ENCODE measurements at places on chromosomes 5 and 9.

DNA sequence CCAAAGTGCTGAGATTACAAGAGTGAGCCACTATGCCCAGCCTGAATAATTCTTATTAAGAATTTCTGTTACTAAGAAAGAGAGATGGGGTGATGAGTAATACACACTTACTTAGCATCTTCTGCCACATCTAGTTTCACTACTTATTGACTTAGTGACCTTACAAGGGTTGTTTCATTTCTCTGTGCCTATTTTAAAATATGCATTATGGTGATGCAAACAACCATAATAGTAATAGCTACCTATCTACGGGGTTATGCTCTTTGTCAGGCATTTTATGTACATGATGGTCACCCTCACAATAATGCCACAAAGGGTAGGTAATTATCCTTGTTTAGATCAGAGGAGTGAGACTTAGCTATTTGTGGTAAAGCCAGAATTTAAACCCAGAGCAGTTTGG lies 499.0 kb upstream of the SGCD start:
- DNase-seq = no peak

GRCh38 chr5:101720033-101720432 lies 576.1 kb downstream of the SLCO4C1 start:
- DNase-seq = no peak

GRCh38 chr5:135494196-135494595 lies 41.6 kb downstream of the NEUROG1 start:
- no peak for DNase-seq

- no peak for DNase-seq
These were observed 30.8 kb upstream of the SLC12A2 start for GRCh38 chr5:128052780-128053179.

- no peak for DNase-seq
These were observed 32.4 kb downstream of the MAST4 start for GRCh38 chr5:66628561-66628960.

GRCh38 chr5:132839426-132840301 lies 9.2 kb upstream of the SHROOM1 start:
- DNase-seq = no peak

GRCh38 chr5:142692321-142692894 lies 6.5 kb upstream of the FGF1 start:
- DNase-seq = no peak

DNA sequence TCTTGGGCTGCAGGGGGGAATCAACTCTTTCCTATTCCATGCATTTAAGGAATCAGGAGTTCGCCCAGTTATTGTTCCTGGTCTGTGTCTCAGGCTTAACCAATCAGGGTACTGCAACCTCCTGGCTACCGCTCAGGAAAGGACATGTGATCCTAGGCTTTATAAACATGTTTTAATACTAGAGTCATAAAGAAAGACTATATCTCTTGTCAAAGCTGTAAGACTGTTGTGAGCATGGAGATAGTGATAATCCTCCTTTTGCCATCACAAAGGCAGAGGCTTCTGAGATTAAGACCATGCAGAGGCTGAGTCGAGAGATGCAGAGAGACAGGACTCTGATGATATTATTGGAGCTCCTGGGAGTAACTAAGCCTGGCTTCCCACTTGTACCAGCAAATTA lies 137.0 kb downstream of the YIPF5 start:
- no peak for DNase-seq

DNA sequence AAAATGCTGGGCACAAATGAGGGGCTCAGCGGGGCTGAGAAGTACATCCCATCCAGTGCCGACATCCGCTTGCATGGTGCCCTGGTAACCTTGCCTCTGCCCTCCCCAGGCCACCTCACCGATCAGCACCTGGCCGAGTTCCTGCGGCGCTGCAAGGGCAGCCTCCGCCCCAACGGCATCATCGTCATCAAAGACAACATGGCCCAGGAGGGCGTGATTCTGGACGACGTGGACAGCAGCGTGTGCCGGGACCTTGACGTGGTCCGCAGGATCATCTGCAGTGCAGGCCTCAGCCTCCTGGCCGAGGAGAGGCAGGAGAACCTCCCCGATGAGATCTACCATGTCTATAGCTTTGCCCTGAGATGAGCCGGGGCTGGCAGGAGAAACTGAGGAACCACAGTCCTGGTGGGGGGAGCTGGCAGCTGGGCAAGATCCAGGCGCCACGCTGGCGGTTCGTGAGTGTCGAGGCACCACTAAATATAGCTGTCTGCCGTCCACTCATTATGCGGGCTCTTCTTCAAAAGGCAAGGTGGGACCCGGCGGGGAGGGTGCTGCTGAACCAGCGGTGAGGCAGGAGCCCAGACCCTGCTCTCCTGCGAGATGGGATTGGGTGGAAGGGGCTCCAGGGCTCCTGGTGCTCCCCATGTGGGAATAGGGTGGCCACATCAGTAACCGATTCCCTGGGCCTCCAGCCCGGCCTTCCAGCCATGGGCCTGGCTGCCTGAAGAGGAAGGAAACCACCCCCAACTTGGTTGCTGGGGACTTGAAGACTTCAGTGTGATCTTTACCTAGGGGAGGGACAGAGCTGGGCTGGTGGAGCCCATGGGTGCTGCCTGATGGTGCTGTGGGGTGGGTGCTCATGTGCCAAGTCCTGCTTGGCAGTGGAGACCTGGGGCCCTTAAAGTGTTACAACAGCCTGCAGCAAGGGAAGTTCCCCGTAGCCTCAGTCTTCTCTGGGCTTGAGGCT lies 6.6 kb downstream of the ASB6 start:
- no peak for DNase-seq

DNA sequence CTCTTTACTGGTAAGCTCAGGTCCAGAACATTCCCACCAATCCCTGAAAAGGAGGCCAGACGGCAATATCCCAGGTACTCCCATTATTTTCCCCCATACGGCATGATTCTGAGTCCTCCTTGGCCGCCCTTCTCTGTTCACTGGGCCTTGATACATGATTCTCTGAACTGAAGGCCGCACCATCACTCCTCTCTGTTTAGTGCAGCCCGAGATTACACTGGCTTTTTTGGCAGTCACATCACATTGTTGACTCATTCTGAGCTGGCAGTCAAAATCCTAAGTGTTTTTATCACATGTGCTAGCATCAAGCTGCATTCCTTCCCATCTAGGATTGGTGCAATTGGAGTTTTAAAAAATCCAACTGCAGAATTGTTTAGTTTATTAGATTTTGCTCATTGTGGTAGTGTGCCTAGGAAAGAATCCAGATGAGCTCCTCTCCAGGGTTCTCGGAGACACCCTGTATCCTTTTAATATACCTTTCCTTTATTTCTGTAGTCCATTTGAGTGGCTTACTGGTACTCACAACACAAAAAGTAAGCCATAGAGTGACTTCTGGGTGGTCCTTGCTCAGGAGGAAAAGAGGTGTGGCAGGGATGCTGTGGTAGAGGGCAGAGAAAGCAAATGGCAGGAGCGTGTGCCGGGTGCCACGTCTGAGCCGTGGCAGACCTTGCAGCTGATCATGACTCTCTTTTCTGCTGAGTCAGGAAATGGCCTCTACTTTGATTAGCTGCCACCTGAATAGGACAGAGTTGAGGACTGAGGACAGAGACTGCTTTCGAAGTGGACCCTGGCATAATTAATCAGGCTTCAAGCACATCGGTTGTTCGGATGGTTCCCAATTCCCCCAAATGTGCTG lies 121.1 kb upstream of the IL12B start:
- no peak for DNase-seq

GRCh38 chr9:28215536-28216299 lies 642.4 kb upstream of the C9orf72 start:
- no peak for DNase-seq

DNA sequence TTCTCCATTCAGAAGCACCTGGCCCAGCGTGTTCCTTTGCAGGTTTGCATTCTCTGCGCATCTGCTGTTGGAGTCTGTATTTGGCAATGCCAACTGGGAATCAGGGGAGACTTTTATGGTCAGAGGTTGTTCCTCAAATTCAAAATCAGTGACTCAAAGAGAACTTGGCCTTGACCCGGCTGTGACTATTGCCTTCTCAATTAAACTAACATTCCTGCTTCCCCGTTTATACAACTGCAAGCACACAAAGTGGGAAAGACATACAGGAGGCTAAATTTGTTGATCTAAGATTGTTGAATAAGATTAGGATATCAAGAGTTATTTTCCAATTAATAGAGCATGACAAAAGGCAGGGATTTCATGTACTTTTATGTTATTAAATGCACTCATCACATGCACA lies 402.4 kb upstream of the IRX2 start:
- DNase-seq = no peak

GRCh38 chr5:170874017-170874416 lies 12.2 kb downstream of the RANBP17 start:
- no peak for DNase-seq

GRCh38 chr9:131739959-131740648 lies at the start of gene RAPGEF1:
Gene RAPGEF1, minus strand, starts transcription at chr9:131740076. Its CDS starts 246 bp downstream, at chr9:131739830.
- DNase-seq = peak; percentile 97

- no peak for DNase-seq
These were observed 76.3 kb downstream of the EFNA5 start for GRCh38 chr5:107594253-107595045.

DNA sequence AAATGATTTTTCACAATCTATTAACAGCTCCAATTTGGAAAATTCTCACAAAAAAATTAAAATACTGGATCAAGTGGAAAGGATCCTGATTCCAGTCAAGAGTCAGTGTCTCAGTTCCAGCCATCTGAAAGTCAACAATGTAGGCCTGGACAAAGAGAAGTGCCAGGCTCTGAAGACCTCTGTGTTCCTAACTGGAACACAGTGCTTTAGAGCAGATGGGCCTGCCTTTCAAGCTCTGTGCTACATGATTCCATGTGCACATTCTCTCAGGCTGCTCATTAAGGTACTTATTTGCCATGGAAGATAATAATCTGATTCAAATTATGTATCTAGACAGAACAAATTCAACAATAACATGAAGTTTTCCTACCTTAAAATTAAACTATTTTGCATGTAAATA lies 30.2 kb upstream of the ALDH1A1 start:
- DNase-seq = no peak

GRCh38 chr5:95274011-95274410 lies 10.9 kb downstream of the MCTP1 start:
- DNase-seq = no peak

- no peak for DNase-seq
These were observed 25.5 kb upstream of the B4GALT1 start for GRCh38 chr9:33192493-33193255.

DNA sequence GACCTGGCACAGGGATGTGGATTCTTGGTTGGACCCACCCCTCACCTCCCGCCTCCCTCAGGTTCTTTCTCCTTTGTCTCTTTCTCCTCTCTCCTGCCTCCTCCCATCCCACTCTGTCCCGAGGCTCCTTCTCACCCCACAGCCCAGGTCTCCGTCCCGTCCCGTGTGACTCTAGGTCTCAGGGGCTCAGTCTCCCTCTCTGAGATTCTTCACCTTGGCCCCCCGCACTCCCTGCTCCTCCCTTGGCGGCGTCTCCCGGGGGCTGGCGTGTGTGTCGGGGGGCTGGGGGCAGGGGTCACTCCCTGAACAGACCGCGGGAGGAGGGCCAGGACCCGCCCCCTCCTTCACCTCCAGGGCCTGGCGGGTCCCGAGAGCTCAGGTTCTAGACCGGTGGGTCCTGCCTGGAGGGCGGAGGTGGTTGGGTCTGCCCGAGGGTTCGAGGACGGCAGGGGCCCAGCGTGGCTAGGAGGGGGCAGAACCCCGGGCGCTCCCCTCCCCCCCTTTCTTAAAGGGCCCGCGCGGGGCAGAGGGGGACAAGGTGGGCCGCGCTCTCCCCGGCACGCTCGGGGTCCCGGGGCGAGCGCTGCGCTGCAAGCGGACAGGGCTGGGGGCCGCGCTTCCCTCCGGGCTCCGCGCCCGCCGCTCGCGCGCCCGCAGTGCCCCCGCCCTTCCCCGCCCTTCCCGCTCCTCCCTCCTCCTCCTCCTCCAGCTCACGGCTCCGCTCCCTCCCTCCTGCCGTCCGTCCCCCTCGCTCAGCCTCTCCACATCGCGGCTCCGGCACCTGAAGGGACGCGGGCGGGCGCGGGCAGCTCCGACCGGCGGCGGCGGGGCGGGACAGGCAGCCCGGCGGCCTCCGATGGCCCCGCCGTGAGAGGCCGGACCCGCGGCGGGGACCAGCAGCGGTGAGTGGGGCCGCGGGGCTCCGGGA lies at the start of gene PSD2:
Gene PSD2, plus strand, starts transcription at position 735 of the 928 bp plus-strand sequence. CDS start 13,633 bp downstream, outside the sequence.
- DNase-seq = no peak

- DNase-seq = peak; percentile 30
These were observed 45.7 kb upstream of the TGFBR1 start for GRCh38 chr9:99058964-99059921.

GRCh38 chr9:70091572-70091971 lies 47.9 kb downstream of the MAMDC2 start:
- DNase-seq = no peak

DNA sequence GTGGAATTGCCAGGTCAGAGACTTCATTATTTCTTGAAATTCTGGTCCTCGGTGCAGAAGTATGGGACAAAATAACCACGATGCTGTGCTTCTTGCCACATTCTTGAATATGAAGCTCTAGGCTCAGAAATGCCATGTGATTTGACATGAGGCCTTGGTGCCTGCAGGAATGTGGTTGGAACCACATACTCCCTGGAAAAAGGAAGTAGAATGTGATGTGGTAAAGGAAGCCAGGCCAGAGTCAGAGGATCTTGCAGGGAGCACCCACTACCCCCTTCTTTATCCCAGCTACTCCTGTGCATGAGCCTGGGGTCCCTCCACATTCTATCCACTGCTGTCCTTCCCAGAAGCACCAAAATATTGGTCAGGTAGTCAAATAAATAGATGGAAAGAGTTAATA lies 80.9 kb downstream of the FOXD1 start:
- DNase-seq = no peak

DNA sequence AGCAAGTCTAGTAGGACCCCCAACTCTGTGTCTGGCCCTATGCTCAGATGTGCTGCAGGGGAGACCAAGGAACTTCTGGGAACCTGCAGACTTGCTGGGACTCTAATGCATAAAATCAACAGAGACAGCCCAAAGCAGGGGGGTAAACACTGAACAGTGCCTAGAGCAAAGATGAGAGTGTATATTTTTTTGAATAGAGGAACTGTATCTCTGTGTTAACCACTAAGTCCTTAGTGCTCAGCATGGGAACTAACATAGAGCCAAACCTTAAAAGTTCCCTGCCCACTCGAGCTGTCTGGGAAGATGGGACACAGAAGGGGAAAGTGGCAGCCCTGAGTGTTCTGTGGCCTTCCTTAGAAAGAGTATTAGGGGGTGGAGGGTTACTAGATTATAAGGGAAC lies 51.9 kb downstream of the C5orf15 start:
- DNase-seq = no peak

GRCh38 chr9:17772223-17772622 lies 193.4 kb downstream of the SH3GL2 start:
- no peak for DNase-seq

GRCh38 chr9:122262073-122262472 lies 2.6 kb downstream of the RBM18 start:
- no peak for DNase-seq

DNA sequence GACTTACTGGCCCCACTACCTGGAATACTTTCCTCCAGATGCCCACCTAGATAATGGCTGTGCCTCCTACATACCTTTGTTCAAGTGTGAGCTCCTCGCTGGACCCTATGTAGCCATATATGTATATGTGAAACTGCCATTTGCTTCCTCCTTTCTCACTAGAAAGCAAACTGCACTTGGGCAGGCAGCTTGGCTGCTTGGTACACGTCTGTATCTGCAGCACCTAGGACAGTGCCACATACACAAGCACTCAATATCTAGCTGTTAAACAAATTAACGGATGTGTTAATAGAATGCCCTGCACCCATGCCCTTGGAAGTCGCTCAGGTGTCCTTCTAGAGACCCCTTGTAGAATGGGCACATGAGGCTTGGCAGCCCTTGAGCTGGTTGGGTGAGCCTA lies 301.5 kb downstream of the SEMA5A start:
- no peak for DNase-seq

Data from activated B cell treated with CpG ODN at 0.5 μM for 24 hours (primary cell).